NCI-H1694 (cell line): ENCODE measurements at places on chromosomes 4 and X.

- DNase-seq = no peak
Measured at GRCh38 chr4:173415885-173416653, 17.2 kb upstream of the SCRG1 start.

DNA sequence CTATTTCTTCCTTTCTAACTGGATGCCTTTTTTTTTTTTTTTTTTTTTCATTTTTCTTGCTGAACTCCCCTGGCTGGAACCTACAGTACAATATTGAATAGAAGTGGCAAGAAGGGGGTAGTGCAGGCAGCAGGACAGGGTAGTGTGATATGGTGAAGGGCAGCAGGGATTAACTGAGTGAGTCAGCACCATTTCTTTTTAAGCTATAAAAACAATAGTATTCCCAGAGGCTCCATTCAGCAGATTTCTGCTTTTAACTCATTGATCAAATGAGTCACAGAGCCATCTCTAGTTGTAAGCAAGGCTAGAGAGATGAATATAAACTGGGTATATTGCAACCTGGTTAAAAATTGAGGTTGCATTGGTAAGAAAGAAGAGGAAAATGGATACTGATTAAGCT, 53.6 kb upstream of the SETD7 start:
- no peak for DNase-seq

DNA sequence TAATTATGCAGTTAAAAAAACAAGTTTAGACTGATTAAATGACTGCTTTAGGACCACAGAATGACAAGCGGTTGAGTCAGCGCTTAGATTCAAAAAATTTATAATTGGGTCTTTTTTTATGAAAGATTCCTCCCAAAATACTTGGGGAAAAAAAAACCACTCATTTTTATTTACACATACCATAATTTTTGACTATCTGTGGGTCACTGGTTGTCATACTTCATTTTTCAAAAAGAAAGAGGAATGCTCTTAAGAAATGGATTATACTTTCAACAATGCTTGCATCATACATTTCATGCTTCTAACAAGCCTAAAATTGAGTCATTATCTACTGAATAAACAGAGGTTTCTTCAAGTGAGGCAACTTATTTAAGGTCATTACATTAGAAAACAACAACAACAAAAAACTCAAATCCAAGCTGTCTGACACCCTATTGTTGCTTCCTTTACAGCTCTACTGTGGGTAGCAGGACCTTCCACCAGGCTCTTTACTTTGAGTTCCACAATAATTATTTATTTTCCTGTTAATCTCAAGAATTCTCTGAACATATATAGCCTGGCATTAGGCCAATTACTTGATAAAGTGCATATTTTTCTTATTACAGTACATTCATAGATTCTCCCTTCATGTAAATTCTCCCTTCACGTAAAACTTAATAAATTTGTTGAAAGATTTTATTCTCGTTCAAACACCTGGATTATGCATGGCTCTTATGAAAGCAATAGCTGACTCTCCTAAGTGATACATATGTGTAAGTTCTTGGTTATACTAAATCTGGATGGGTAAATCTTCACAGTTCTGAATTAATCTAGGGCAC, 445.5 kb downstream of the PCDH10 start:
- no peak for DNase-seq

GRCh38 chr4:14865804-14866203, 136.5 kb upstream of the CPEB2 start:
- DNase-seq = no peak

DNA sequence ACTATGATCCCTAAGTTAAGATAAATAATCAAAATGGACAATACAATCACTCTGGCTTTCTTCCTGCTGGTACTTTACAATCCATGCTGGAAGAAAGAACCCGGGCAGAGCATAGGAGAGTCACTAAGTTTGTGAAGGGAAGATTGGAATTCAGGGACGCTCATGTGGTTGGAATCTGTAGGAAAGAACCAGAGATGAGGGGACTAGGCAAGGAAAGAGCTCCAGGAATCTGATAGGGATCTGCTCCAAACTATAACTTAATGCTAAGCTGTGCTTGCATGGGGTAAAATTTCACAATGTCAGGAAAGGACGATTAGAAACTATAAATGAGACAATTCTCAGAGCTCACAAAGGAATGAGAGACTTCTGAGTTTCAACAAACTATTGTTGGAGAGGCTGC, 167.5 kb downstream of the ADGRA3 start:
- no peak for DNase-seq

GRCh38 chr4:10347281-10347795, 109.9 kb downstream of the ZNF518B start:
- DNase-seq = no peak

- DNase-seq = no peak
Measured at GRCh38 chrX:45598861-45599260, 398.2 kb upstream of the DIPK2B start.

- DNase-seq = no peak
Measured at GRCh38 chrX:43345166-43345565, 310.9 kb upstream of the MAOA start.

GRCh38 chrX:130211415-130212186, 39.8 kb downstream of the RAB33A start:
- DNase-seq = no peak

DNA sequence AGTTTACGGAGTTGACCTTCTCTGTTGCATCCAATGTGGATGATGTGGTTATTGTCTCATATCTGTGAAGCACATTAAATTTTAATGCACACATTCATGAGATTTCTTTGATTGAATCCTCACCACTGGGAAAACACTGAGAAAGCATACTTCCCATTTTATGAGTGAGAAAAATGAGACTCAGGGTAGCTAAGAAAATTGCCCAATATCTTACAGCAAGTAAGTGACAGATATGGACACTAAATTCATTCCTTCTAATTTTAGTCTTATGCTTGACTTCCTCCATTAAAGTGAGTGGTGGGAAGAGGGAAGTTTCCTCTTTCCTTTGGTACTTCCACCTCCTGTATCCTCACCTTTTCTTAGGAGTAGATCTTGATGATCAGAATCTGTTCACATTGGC, 504.8 kb upstream of the BOD1L1 start:
- no peak for DNase-seq

DNA sequence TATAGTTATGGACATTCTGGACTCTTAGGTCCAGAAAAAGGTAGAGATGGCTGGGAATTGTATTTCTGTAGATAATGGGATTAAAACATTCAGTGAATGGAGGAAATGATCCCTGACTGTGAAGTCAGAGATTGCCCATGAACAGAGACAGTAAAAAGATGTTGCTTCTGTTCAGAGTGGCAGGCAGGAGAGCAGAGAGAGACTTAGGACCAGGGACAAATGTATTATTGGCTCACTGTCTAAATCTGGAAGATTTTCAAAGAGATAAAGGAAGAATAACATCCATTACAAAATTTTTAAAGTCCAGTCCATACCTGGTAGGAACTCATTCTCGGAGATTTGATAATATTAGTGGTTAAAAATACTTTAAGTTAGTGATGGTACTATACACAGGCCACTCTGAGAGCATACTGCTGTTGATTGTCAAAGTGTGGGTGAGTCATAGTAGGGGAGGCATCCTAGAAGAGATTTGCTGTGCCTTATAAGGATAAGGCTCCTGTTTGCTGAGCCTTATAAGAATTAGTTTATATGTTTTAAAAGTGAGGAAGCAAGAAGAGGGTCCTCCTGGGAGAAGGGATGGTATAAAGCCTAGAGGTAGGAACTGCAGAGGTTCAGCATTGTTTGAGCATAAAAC, 53.0 kb downstream of the JADE3 start:
- DNase-seq = no peak

DNA sequence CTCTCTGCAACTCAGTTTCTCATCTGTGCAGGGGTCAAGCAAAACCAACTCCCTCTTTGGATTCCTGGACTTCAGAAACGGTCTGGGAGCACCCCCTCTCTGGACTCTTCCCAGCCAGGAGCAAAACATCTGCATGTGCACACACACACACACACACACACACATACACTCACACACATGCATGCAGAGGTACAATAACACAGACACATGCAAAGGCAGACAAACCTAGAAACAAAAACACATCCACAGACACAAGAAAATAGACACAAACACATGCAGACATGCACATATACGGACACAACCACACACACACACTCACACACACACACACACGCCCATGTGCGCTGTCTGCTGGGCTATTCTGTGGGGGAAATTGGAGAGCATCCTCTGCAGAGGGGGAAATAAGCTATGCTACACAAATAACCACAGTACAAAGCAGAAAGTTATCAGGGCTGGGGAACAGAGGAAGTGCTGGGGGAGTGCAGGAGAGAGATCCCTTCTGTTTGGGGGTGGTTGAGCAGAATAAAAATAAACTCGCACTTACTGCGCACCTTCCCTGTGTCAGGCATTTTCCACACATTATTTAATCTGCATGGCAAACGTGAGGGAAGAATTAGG, 19.9 kb downstream of the IQSEC2 start:
- DNase-seq = no peak

DNA sequence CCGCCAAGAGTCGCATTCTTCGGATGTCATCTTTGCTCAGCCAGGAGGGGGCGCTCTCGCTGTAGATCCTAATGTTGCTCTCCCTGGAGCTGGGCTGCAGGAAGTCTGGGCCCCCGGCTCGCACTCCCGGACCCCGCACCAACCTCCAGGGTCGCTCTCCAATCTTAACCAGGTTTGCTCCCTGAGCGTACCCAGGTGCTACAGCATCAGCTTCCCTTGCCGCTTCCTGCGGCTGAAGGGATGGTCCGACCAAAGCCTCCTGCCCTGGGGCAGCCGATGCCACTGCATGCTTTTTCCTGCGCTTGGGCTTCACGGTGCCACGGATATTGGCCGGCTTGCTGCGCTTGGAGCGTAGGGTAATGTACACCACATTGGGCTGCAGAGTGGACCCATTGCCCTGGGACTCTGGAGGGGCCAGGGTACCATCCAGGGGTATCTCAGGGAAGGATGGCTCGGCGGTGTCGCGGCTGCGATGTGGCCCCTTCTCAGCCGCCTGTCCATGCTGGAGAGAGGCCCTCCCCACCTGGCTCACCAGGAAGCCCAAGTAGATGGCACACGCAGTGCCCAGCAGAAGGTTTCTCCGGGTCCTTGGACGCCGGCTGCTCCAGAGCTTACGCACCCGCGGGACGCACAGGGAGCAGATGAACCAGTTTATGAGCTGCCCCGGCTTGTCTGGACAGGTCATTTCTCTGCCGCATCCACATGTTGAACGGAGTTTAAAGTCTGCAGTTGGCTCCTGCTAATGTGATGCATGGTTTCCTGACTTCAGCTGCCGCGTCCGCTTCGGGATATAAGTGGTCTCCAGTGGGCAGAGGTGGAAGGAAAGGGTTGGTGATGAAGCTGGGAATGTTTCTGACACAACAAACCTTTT, 1.9 kb downstream of the GASK1B start:
- no peak for DNase-seq

GRCh38 chr4:86416081-86416480, 56.2 kb upstream of the MAPK10 start:
- no peak for DNase-seq

DNA sequence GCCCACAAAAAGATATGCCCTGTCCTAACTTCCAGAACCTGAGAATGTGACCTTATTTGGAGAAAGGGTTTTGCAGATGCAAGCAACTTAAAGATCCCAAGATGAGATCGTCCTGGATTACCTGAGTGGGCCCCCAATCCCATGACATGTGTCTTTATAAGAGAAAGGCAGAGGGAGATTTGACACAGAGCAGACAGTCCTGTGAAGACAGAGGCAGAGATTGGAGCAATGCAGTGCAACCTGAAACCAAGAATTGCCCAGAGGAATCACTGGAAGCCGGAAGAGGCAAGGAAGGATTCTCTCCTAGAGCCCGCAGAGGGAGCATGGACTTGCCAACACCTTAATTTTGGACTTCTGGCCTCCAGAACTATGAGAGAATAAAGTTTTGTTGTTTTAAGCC, 171.5 kb downstream of the SMIM20 start:
- DNase-seq = no peak

- no peak for DNase-seq
Measured at GRCh38 chrX:65241059-65241721, 264.9 kb upstream of the ZC4H2 start.

DNA sequence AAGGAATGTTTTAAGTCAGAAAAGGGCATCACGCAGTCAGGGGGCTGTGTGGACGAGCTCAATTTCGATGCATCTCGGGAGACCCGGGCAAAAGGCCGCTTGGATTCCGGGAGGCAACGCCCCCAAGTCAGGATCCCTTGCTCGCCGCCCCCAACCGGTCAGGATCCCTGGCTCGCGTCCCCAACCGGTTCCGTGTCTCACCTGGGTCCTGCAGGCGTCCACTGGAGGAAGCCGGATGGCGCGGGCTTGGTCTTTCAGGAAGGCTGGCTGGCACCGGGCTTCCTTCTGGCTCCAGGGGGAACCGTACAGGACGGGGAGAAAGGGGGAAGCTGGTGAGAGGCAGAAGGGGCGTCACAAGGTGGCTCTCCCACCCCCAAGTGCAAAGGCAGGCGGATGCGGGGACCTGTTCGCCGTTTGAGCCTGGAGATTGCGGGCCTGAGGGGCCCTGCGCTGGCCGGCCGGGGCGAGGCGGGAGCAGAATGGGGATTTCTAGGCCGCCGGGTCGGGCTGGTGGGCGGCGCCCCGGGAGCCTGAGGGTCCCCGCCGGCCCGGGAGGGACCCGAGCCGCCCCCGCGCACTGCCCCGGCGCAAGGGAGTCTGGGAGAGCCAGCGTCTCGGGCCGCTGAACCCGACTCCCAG, 84.7 kb downstream of the HPRT1 start:
- no peak for DNase-seq

DNA sequence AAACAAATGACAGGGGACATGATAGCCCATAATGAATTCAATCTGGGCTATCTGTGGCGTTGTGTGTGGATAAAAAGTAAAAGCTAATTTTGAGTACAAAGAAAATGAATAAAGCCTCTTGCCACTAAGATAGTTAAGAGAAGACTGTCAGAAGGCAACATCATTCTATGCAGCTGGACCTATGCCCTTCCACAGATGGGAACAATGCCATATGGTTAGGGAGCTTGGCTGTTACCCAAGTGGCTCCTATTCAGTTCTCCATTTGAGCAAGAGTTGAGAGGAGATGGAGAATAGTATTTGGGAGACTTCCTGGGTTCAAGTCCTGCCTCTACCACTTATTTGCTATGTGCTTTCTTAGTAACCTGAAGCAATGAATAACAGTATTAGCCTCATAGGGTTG, 107.7 kb downstream of the ANXA3 start:
- peak; percentile 14 for DNase-seq

GRCh38 chr4:139675651-139676050, 10.0 kb downstream of the MGST2 start:
- DNase-seq = no peak

- no peak for DNase-seq
Measured at GRCh38 chr4:168569931-168570276, 73.1 kb downstream of the PALLD start.

GRCh38 chrX:45353456-45353855, 152.8 kb upstream of the DIPK2B start:
- no peak for DNase-seq

GRCh38 chr4:74338792-74339333, 26.1 kb upstream of the EREG start:
- DNase-seq = no peak

GRCh38 chrX:153624196-153625091, 22.6 kb upstream of the DUSP9 start:
- no peak for DNase-seq

- DNase-seq = no peak
Measured at GRCh38 chr4:66633477-66633876, 911.8 kb downstream of the CENPC start.

- no peak for DNase-seq
Measured at GRCh38 chrX:21711129-21711847, 46.6 kb downstream of the SMPX start.

GRCh38 chr4:68724426-68724825, 54.0 kb upstream of the UGT2B15 start:
- no peak for DNase-seq

- DNase-seq = no peak
Measured at GRCh38 chrX:112571388-112571787, 108.3 kb downstream of the LHFPL1 start.
